ENCODE measurements at places on chromosomes 16 and 17. TPM values are rescaled to one million over a fixed set of nuclear protein-coding genes. Genes with fewer than 3 reads are reported as not detected.

DNA sequence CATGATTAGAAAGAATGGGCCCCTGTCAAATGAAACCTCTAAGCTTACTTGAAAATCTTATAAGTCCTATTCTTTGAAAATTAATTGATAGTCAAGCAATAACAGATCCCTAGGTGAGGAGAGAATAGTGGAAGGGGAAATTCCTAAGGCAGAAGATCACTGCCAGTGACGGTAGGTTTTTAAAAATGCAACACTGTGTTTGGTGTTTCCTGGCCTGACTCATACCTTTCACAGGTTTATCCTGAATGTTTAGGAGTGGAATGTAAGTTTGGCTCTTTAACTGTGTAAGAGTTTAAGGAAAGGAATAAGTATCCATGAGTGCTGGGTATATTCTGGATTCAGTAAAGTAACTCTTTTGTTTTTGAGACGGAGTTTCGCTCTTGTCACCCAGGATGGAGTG lies 23.8 kb downstream of the HAPSTR1 start:
- DNase-seq = no peak

TK1 gene
- total RNA-seq = 36.4 TPM

- DNase-seq = no peak
Observed at GRCh38 chr16:60727851-60728250, 1308.4 kb downstream of the CDH8 start.

MYH2 gene
- total RNA-seq = not detected

FBXW10 gene
- 0.20 TPM for total RNA-seq

- no peak for DNase-seq
Observed at GRCh38 chr17:39740357-39741111, 2.8 kb downstream of the GRB7 start.

GRCh38 chr16:4506450-4506849 lies 30.3 kb downstream of the HMOX2 start:
- DNase-seq = peak; percentile 75

ELMO3 gene
- total RNA-seq = 1.5 TPM

- DNase-seq = peak; percentile 64
Observed at GRCh38 chr17:75601057-75601987, 13.7 kb downstream of the MYO15B start.

Data from NCI-H460 (cell line).